ENCODE measurements at places on chromosomes 5 and 9.

DNA sequence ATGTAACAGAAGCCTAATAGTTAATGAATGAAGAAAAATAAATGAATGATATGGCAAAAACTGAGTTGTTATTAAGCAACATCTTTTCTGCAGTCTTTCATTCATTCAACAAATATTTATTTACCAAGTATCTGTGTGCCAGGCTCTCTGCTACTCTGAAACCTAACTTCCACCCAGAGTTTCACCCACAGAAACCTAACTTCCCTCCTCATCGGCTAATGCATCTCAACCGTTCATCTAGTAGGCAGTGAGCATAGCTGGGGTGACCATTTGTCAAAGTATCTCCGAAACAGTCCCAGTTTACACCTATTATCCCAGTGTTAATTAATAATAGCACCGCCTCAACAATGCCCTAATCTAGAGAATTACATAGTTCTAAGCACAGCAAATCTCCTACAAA lies 1.5 kb downstream of the TTC39B start:
- no peak for DNase-seq

- DNase-seq, result no peak
Observed at GRCh38 chr9:117596678-117597077, 107.5 kb upstream of the TLR4 start.

GRCh38 chr9:130191749-130192120 lies 19.5 kb downstream of the NCS1 start:
- DNase-seq, result no peak

- no peak for DNase-seq
Observed at GRCh38 chr9:111037356-111037707, 938 bp downstream of the LPAR1 start.

DNA sequence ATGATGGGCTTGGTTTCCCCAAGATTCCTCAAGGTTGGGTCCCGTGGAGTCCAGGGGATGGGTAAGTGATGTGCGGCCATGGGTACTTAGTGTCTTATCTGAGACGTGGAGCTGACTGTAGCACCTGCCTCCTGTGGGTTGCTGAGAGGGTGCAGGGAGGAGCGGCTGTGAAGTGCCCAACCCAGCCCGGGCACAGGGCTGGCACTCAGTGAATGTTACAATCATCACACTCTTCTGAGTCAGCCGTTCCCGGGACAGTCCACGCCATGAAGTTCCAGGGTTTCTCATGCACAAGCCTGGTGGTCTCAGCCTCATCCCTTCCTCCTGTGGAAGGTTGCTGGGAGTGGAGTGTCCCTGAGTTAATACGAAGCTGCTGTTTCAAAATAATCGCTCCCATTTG lies 29.1 kb downstream of the NTNG2 start:
- no peak for DNase-seq

DNA sequence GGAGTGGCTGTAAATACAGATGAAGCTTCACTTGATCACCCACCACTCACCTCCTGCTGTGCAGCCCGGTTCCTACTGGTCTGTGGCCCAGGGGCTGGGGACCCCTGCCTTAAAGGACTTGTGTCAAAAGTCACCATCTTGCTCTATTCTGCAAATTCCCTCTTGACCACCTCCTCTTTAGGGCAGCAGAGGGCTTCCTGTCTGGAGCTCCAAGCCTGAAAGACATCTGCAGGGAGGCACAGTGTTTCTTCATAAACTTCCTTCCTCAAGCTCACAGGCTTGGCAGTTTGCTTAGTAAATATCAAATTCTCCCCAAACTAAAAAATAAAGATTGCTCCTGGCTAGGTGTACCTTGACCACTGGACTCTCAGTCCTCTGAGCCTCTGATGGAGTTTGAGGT lies 104.4 kb downstream of the FRMD3 start:
- DNase-seq, result no peak

- no peak for DNase-seq
Observed at GRCh38 chr9:134647359-134648080, 5.9 kb downstream of the COL5A1 start.

GRCh38 chr5:68369457-68370125 lies 154.0 kb downstream of the PIK3R1 start:
- DNase-seq, result no peak

DNA sequence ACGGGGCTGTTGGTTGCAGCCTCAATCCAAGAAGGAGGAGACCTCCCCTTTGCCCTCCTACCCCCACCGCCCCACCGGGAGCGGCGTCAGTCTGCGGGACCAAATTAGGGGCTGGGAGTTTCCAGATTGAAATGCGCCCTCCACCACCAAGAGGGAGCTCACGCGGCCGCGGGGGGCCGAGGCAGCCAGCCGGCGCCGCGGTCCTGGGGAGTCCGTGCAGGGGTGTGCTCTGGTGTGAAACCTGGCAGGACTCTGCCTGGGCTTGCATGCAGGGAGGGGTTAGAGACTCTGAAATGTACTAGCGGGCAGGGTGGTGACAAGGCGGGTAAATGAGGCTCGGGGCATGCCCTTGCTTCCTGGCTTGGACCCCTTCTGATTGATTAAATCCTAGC lies 989 bp upstream of the FBN2 start:
- peak; percentile 19 for DNase-seq

DNA sequence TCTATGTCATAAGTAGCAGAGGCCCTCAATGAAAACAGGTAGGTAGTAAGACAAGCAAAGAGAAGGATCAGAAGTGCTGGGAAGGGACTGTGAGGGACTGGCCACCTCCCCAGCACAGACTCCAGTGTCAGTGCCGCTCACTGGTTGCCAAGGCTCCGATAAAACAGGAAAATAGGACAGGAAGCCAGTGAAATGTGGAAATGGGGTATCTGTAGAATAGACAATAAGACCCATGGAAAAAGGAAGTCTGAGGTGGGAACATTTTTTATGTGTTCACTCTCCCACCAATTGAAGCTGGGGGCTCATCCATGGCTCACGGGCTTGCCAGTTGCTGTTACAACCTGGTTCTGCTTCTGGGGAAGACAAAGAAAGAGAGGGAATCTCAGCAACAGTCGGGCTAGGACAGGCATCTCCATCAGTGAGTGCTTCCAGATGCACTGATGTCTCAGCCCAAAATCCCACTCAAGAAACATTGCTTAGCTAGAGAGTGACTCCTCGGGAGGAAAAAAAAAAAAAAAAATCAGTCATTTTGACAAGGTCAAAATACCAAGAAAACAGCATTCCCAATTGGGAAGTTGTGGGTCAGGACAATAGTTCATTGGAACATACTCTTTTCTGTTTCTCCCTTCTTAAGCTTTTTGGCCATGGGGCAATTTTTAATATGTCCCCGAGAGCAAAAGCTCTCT lies 27.6 kb upstream of the NFIB start:
- DNase-seq, result no peak

GRCh38 chr9:82781921-82782392 lies 281.0 kb downstream of the RASEF start:
- peak; percentile 32 for DNase-seq

- DNase-seq, result no peak
Observed at GRCh38 chr5:76495870-76496269, 92.8 kb downstream of the IQGAP2 start.

DNA sequence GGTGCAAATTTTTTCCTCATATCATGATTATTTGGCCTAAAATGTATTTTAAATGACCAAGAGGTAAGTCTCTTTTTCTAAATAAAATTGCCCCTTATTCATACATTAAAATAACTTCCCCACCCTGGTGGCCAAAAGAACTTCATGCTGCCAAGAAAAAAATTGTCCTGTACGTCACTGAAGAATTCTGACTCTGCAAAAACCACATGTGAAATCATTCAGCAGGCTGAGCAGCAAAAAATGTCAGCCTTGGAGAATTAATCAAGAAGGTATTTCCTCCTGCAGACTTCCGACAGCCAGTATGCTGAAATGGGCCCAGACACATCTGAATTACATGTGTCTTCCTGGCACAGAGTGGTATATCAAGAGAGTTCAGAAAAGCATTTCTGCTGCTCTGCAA lies 94.6 kb upstream of the HMHB1 start:
- DNase-seq, result no peak

DNA sequence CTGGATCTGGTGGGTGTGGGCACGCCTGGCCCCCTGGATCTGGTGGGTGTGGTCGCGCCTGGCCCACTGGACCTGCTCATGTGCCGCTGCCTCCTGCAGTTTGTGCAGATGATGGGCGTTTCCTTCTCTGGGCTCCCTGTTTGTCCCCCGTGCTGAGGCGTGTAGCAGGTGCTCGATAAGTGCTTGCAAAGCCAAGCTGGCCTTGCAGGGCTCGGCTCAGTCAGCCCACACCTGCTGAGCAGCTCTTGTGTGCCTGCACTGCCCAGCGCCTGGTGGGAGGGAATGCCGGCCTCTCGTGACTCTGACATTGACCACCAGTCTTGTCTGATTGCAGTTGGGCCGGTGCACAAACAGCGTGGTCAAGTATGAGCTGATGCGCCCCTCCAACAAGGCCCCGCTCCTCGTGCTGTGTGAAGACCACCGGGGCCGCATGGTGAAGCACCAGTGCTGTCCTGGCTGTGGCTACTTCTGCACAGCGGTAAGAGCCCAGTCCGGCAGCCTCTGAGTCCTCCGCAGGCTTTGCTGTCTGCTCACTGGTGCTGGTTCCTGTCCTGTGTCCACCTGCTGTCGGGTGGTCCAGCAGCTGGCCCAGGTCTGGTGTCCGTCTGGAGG lies 102.7 kb upstream of the CACNA1B start:
- DNase-seq, result no peak

DNA sequence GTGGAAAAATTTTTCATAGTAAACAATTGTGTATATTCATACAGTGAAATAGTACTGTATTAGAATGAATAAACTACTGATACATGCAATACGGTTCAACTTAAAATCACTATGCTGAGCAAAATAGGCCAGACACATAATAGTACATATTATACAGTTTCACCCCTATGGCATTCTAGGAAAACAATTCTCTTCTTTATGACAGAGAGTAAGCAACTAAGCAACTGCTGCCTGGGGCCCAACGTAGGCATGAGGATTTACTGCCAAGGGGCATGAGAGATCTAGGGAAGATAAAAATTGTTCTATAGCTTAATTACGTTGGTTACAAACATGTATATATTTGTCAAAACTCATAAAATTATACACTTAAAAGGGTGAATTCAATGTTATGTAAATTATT lies 180.2 kb downstream of the DRD1 start:
- DNase-seq, result no peak

DNA sequence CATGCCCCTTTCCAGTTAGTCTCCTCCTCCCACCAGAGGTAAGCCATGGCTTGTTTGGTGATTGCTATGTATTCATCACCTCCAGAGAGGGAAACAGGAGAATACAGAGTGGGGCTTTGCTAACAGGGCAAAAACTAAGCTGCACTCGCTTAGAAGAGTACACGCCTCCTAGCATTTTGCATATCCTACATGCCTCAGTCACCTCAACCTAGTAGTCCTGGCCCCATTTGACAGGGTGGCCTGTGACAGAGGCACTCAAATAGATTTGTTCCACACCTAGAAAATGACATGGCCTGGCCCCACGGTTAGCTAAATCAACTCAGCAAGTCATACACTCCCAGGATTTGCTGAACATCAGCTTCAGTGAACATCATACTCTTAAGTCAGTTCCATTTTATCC lies 90.7 kb downstream of the CYFIP2 start:
- DNase-seq, result no peak

DNA sequence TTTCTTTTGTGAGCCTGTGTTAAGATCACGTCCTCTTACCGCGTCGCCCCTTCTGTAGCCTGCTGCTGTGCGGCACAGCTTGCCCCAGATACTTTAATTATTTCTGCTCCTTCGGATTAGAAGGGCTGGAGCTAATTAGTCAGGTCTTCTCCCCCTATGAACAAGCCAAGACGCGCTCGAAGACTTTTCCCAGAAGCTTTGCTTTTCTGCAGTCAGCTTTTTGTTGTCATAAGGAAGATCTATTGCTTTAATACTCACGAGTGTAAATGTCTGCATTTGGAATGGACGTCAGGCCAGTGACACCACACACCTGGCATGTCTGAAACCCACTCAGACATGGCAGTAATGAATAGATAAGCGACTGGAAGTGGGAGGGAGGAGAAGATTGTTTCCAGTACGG lies 37.0 kb downstream of the PRUNE2 start:
- DNase-seq, result no peak

- no peak for DNase-seq
Observed at GRCh38 chr5:10668697-10669096, 92.3 kb downstream of the DAP start.

- no peak for DNase-seq
Observed at GRCh38 chr5:173706700-173707099, 90.2 kb upstream of the BOD1 start.

DNA sequence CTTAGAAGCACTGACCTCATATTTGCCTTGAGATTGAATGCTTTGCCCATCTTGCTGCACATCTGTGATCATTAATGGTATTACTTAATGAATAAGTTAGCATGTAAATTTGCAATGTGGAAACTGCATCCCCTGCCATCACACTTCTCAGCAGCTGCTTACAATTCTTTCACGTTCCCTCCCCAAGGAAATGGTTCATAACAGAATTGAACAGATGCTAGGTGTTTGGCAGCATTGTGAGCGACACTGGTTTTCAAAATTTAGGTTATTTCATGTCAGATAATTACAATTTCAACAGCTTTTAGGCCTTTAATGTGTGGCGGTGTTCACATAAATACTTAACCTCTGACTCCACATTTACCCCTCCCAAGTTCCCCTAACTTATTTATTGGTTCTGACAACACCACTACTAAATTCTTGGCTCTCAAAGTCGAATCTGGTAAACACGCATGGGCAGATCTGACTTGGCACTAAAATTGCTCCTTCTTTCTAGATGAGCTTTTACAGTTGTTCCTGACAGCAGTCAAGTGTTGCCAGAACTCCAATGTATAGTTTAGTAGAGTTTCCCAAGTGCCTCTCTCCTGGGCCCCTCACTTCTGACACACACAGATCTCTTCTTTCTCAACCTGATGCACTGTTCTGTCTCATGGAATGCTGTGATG lies 46.8 kb downstream of the SLC1A3 start:
- no peak for DNase-seq

GRCh38 chr5:27706832-27707231 lies 668.4 kb upstream of the CDH9 start:
- no peak for DNase-seq

DNA sequence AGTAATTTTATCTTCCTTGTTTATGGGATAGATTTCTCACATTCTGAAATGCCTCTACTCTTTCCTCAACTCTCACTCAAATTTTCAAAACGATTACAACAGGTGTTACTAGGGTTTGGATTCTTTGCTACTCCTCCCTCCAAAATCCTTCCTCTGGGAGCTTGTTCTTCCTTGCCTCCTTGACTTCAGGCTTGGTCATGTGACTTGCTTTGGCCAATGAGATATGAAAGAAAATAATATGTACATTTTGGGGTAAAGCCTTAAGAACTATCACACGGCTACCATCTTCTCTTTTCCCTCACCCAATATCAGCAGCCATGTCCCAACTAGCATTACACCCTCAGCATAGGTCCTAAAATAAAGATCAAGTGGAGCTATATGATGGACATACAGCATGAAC lies 28.8 kb upstream of the SLC1A1 start:
- DNase-seq, result no peak
